ENCODE measurements at places on chromosomes 1 and 21.

DNA sequence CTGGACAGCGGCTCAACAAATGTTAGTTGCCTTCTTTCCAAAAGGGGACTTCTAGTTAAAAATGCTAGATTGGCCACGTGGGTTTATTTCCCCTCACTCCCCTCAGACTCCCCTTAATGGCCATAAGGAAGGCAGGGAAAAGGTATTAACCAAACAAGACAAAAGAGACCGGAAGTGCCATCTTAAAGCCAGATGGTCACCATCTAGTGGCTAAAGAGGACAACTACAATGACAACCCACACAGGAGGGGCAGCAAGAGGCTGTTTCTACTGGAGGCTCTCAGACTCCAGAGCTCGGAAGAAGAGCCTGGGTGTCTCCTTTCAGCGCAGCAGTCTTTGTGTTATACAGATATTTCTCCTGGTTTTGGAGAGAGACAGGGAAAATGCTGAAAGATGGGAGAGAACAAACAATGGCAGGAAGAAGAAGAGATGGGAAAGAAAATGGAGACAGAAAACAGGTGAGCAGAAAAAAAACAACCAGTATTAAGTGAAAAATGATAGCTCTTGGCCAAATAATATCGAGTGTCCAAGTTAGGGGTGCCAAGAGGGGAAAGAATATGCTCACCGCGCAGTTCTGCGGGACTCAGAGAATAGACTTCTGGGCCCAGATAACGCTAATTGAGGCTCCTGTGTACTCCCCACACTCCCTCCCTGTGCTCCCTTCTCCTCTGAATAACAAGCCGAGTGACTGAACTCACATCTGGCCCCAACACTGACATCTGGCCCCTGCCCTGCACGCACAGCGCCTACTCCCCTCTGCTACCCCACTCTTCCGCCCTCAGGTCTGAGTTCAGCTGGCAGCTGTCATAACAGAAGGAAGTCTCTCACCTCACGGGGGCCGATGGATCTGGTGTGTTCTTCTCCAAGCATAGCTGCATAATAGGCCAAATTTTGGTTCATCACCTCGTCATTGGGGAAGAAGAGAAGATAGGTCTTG is 9.6 kb downstream of the P3H1 start:
- no peak for DNase-seq

DNA sequence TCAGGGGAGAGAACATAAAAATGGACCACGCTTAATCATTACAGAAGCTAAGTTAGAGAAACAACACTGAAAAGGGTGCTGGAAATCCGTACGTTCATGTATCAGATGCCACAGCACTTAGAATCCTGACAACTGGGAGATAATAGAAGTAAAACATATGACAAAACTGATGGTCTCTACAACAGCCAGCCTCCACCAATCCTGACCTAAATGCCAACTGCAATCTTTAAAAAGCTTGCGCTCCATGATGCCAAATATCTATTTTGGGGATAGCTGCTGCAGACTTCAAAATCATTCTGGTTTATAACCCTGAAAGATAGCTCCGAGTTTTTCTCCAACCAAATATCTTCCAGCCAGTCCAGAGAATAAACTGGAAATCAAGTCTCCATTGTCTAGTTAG is 178.3 kb downstream of the RERE start:
- no peak for DNase-seq

- DNase-seq, result no peak
These were observed 11.1 kb downstream of the FLG start for GRCh38 chr1:152313970-152314369.

DNA sequence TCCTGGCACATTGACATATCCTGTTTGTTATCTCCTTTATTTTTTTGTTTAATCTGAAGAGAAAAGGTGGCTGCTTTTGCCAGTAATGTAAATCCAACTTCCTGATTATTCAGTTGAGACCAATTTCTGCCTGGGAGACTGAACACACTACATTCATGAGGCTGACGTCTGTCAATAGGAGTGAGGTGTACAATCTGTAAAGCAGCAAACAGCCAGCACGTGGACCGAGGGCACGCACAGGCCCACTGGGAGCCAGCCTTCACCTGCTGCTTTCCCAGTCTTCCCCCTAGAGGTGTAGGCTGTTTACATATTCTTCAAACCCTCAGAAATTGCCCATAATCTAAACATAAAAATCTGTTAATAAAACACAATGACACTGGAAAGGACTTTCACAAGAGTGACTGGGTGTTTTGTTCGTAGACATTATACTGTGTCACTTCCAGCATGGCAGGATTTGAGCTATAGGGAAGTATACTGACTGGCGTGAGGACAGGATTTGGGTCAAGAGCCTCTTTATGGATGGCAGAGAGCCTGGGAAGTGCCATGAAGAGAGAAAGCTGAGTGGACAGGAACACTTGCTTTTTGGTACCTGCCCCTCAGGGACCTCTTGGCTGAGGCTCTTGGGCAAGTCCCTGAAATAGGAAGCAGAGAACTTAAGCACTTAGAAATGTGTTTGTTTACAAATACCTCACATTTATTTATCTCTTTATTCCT is 552.9 kb upstream of the CAMK1G start:
- no peak for DNase-seq

GRCh38 chr21:28196981-28197380 is 795.7 kb downstream of the LTN1 start:
- no peak for DNase-seq

GRCh38 chr1:19260211-19261138 is 8.9 kb downstream of the MRTO4 start:
- DNase-seq, result no peak

DNA sequence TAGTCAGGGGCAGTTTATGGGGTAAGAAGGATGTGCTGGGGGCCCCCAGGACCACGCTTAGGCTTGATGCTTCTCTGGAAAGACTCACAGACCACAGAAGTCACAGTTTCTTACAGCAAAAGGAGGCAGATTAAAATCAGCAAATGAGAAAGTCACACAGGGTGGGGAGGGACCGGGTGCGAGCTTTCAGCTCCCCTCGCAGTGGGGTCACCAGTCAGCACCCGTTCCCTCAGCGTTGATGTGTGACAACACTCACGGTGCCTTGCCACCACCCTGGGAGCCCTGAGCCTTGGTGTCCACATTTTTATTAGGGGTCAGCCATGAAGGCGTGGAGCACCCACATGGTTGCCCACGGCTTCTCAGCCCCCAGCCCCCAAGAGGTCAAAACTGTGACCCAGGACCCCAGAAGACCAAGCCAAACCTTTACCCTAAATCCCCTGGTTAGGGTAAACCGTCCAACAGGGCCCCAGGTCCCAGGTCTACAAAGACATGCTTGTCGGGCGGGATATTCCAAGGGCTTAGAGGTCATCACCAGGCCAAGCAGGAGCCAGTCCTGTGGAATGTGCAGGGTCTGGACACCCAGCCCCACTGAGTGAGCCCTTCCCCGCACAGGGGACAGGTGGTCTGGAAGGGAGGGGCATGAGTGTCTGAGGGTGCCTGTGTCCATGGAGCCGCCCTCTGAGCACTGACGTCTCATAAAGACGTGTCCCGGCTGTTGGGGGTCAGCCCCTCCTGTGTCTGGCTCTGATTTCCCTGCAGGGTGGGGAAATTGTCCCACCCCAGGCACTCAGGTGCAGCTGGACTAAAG is 64.5 kb upstream of the ABCG1 start:
- DNase-seq, result no peak

- DNase-seq, result no peak
These were observed 73.2 kb upstream of the ADGRL4 start for GRCh38 chr1:79079770-79080169.

DNA sequence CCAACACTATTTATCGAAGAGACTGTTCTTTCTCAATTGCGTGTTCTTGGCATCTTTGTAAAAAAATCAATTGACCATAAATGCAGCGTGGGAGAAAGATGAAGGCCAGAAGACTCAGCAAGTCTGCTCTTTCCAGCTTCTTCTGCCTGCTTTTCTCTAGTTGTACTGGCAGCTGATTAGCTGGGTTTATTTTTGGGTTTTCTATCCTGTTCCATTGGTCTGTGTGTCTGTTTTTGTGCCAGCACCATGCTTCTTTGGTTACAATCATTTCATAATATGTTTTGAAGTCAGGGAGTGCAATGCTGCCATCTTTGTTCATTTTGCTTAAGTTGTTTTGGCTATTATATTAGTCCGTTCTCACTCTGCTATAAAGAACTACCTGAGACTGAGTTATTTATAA is 201.8 kb upstream of the B3GALT2 start:
- no peak for DNase-seq

DNA sequence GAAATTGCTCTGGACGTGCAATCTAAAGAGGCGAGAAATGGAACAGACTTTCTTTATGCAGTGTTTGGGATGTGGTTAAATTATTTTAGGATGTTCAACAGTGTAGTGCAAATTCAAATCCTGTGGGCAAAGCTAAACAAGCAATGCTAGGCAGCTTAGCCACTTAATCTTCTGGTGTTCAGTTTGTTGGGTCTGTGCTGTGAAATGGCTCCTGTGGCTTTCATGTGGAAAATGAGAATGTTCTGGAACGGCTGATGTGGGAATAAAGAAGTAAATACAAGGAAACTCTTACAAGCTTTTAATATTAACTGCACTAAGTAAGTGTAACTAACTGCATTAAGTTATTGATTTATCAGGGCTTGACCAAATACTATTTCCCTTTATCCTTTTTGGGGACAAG is 766.6 kb downstream of the ADGRL2 start:
- no peak for DNase-seq

- no peak for DNase-seq
These were observed 207.0 kb upstream of the MAP1LC3C start for GRCh38 chr1:242205622-242206489.

- no peak for DNase-seq
These were observed 3.5 kb upstream of the ZNF669 start for GRCh38 chr1:247107694-247108093.

GRCh38 chr1:33022650-33023200 is 14.0 kb downstream of the AK2 start:
- DNase-seq, result no peak

GRCh38 chr21:33126569-33126968 is 56.6 kb downstream of the OLIG1 start:
- DNase-seq, result no peak

DNA sequence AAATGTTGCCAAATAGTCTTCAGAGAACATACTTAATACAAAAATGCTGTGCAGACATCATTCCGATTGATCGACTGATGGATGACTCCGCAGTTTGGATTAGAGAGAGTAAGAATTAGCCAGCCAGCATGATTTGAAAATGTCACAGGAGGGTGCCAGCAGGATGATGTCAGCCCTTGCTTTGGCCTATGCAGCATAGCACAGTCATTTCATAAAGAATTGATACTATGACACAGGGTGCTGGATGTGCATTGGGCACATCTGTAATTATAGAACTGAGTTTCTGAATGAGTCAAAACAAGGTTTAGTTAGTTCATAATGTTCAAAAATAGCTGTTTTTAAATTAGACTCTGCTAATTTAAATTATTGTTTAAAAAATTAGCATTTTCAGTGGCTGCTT is 21.6 kb upstream of the TRAF5 start:
- DNase-seq, result no peak

GRCh38 chr1:158117854-158118704 is 62.6 kb upstream of the CD1D start:
- DNase-seq, result no peak
